T follicular helper cell (primary cell): ENCODE measurements at places on chromosomes 7 and 10.

- no peak for DNase-seq
Observed at GRCh38 chr10:131851346-131851745, 49.5 kb upstream of the PPP2R2D start.

- DNase-seq, result no peak
Observed at GRCh38 chr10:64574371-64574770, 1053.2 kb downstream of the REEP3 start.

- DNase-seq, result peak; percentile 76
Observed at GRCh38 chr7:26201247-26202018, at the start of gene CBX3. Gene CBX3 (plus strand): TSS chr7:26201745. CDS start chr7:26202999, 1,254 bp downstream.

GRCh38 chr7:107843184-107843583, 40.2 kb upstream of the SLC26A3 start:
- DNase-seq, result no peak

GRCh38 chr7:33882040-33882837, 23.1 kb upstream of the BMPER start:
- DNase-seq, result no peak

GRCh38 chr10:98444314-98445006, 2.3 kb downstream of the HPS1 start:
- no peak for DNase-seq

- no peak for DNase-seq
Observed at GRCh38 chr7:126778101-126778500, 474.6 kb downstream of the GRM8 start.

DNA sequence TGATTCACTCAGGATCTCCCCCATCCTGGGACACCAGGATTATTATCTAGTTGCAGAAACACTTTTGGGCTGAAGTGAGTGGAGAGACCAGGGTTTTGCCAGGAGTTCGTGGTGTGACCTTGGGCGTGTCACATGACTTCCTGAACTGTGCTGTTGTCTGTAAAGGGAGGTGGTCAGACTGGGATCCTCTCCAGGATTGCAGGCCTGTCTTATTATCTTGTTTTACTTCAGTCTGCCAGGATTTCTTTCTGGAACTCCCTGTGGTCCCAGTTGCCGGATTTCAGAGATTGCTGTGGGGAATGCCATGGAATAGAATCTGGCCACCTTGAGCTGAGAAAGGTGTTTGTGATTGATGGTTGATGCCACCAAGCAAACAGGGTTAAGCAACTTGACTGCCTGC, 35.8 kb downstream of the CRCP start:
- no peak for DNase-seq

GRCh38 chr7:108452707-108453106, 3.5 kb downstream of the NRCAM start:
- DNase-seq, result no peak

GRCh38 chr10:121326905-121327304, 271.3 kb downstream of the FGFR2 start:
- DNase-seq, result no peak

GRCh38 chr7:100675581-100676350, 2.2 kb downstream of the GNB2 start:
- peak; percentile 91 for DNase-seq

GRCh38 chr10:89648074-89648473, 3.0 kb upstream of the PANK1 start:
- DNase-seq, result no peak

GRCh38 chr10:85857791-85858190, 508.8 kb downstream of the GRID1 start:
- DNase-seq, result no peak
